ENCODE measurements at places on chromosomes 1 and 21.

DNA sequence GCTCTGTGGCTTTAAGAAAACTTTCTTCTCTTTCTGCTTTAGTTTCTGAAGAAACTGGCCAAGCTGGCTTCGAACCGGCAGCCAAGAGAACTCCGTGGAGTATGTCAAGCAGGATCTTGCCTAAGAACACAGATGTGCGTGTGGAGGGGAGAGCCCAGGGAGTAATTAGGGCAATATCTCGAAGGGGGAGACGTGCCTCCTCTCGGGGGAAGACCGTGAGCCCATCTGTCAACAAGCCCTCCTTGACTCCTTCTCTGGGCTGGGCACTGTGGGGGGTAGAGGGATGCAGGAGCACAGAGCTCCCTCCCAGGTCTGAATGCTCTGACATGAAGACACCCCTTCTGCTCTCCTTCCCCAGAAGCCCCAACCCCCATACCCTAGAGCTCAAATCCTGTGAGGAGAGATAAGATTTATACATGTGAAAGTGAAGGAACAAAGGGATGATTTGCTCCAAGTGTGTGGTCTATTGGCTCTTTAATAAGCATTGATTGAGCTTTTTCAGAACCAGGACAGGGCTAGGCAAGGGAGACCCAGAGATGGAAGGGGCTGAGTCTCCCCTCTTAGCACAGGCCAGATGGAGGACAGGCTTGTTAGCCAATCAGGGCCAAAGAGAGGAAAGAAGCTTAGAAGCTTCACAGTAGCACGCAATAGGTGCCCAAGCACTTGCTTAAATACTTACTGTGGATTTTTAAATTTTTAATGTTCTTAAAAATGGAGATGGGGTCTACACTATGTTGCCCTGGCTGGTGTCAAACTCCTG, 37.5 kb downstream of the EDN2 start:
- DNase-seq, result no peak

DNA sequence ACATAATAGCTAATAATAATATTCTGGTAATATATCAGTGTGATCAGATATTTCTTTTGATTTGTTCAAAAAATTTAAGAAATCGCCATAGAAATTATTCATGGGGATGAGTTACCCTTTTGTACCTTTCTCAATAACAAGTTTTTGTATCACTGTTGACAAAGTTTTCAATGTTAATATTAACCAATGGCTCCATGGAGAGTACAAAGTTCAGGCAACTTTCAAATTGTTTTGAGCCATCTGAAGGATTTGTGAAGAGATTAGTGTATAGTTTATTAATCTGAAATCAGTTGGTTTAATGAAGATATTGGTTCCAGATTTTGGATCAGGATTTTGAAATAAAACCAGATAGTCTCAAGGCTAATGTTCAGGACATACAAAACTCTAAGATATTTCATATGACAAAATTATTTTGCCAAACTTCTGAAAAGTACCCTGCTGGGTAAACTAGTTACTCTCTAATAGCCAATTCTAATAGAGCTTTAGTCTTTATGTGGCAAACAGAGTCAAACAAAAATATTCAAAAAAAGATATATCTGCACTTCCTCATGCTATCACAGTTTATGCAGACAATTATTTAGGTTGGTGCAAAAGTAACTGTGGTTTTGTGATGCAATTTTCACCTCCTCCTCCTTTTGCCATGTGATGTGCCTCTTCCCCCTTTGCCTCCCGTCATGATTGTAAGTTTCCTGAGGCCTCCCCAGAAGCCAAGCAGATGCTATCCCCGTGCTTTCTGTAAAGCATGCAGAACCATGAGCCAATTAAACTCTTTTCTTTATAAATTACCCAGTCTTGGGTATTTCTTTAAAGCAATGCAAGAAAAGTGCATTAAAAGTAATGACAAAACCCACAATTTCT, 1105.0 kb downstream of the PLA2G4A start:
- no peak for DNase-seq

- no peak for DNase-seq
These were observed 30.7 kb upstream of the EDN2 start for GRCh38 chr1:41515131-41515678.

- DNase-seq, result no peak
These were observed 5.5 kb upstream of the PRKAB2 start for GRCh38 chr1:147177611-147178380.

- DNase-seq, result no peak
These were observed 9.3 kb downstream of the SPATA45 start for GRCh38 chr1:212838145-212838544.

DNA sequence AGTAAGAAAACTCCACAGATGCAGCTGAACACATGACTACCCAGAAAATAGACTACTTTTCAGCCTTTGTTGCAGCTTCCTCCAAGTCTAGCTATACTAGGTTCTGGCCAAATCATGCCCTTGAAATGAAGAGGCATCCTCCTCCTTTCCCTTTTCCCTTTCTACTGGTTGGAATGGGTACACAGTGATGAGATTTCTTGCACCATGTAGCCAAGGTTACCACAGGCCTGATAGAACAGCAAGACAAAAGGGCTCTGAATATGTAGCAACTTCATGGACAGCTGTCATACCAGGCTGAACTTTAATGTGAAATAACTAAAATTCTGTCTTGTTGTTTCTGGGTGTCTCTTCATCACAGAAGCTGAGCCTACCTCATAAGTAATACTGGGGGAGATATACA, 146.5 kb downstream of the PDE4B start:
- DNase-seq, result no peak

- no peak for DNase-seq
These were observed 10.2 kb upstream of the SLC19A2 start for GRCh38 chr1:169495916-169496315.

DNA sequence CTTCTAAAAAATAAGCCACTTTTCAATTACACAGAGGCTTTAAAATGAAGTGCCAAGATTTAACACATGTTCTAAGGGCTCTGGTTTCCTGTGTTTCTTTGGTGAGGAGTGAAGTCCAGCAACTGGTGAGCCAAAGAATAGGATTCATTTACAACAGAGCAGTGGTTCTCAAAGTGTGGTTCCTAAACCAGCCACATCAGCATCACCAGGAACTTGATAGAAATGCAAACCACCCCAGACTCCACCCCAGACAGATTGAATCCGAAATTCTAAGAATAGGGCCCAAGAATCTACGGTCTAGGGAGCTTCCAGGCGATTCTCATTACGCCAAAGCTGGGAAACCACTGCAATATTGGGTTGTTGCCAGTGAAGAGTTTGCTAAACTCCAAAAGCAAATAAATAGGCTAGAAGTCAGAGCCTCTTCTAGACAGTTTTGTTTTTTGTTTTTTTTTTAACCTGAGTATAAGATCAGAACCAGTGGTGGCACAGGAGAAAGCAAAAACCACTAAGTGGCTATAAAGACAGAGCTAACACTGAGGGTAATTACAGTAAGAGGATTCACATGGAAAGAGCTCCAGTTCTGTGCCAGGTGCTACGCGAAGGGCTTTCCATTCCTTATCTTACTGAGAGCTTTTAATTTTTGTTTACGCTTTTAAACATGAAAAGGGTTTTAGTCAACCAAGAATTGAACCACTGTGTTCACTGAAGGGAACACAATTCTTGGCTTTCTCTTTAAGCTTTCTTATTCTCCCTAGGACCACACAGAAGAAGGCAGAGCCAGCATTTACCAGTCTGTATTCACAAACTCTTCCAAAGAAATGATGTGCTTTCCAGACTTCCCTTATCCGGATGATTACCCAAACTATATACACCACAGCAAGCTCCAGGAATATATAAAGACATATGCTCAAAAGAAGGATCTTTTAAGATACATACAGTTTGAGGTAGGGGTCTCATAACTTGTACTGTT, 42.4 kb upstream of the FMO2 start:
- DNase-seq, result no peak

GRCh38 chr1:10799726-10800125, 3.3 kb upstream of the CASZ1 start:
- DNase-seq, result no peak

GRCh38 chr1:67294836-67295617, 12.6 kb upstream of the IL12RB2 start:
- no peak for DNase-seq

DNA sequence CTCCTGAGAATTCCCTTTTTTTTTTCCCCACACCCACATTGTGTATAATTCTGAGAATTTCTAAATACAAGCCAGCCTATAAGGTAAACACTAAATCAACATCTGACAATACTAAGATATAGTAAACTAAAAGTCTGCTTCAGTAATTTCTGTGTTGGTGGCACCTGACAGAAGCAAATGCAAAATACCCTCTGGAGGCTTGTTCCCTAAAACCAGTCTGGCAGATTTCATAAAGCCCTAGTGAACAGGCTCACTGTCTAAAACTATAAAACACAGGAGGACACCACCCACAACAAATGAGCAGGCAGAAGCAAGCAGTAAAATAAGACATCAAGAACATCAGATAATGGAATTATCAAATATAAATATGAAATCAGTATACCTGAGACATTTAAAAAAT, 11.5 kb downstream of the TRIM33 start:
- DNase-seq, result no peak

GRCh38 chr21:39316729-39317128, 3.3 kb upstream of the BRWD1 start:
- DNase-seq, result no peak

DNA sequence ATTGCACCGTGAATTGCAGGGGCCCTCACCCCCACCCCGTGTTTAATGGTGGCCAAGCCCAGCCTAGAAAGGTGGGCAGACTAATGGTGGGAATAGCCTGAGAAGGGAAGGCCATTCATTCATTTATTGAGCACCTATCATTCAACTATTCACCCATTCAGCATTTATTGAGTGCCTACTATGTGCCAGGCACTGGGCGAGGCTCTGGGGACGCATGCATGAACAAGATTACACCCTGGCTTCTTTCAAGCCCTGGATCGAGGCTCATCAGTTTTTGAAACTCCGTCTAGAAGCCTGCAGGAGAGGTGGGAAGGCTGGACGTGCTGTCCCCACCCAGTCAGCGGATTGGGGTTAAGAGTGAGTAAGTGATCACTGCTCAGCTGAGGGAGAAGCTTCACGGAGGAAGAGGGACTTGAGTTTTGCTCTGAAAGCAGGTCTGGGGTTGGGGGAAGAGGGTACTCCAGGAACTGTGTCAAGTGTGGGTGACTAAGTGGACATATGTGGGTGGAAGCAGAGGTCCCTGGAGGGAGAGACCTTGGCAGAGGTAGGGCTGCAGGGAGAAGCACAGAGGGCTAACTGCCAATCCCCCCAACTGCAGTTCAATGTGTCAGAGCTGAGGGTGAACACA, 35.6 kb downstream of the MEF2D start:
- no peak for DNase-seq

GRCh38 chr1:228927421-228927820, 192.1 kb downstream of the RHOU start:
- DNase-seq, result no peak

- no peak for DNase-seq
These were observed 64.5 kb upstream of the PRRC2C start for GRCh38 chr1:171420810-171421209.

GRCh38 chr1:73765551-73766233, 432.3 kb downstream of the LRRIQ3 start:
- DNase-seq, result no peak

DNA sequence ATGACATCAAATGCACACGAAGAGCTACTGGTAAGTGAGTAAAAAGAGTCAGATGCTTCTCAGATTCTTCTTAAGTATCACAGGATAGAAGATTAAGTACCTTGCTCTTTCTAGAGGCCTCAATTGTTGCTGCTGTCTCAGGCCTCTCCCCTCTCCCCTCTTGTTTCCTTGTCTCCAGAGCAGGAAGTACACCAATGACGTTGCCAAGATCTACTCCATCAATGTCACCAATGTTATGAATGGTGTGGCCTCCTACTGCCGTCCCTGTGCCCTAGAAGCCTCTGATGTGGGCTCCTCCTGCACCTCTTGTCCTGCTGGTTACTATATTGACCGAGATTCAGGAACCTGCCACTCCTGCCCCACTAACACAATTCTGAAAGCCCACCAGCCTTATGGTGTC, 21.3 kb upstream of the SARS1 start:
- no peak for DNase-seq

- DNase-seq, result no peak
These were observed 3.1 kb upstream of the MMP23B start for GRCh38 chr1:1628754-1629429.

DNA sequence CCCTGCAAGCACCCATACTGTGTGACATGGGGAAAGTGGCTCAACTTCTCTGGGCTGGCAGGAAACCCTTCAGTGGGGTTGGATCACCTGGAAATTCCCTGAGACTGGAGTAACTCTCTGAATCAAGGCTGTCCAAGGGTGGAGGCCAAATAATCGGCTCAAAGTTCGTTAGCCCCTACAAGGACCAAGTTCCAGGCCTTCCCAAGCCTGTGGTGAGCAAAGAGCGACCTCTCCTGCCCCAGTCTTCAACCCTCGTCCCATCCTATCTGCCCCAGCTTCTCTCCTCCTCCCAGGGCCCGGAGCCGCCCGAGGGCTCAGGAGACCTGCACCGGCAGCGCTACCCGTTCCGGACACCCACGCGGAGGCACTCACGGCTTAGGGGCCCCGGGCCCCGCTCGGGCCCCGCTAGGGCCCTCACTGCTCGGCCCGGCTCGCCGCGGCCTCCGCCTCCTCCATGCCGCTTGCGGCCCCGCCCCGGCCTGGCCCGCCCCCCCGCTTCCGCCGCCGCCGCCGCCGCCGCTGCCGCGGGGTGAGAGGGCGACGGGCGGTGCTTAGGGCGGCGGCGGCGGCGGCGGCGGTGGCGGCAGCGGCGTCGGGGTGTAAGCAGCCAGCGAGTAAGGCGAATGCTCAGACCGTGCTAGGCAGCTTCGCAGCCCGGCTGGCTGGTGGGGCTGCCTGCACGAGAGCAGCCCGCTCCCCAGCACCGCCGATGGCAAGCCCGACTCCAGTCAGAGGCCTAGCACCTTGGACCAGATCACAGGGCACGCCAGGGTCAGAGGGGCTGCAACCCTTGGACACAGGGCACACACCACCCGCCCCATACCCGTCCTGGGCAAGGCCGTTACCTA, at the start of gene POMGNT1:
POMGNT1 (minus strand) TSS at position 471 of the 848 bp plus-strand sequence. CDS start 613 bp downstream, outside the sequence.
- peak; percentile 72 for DNase-seq

DNA sequence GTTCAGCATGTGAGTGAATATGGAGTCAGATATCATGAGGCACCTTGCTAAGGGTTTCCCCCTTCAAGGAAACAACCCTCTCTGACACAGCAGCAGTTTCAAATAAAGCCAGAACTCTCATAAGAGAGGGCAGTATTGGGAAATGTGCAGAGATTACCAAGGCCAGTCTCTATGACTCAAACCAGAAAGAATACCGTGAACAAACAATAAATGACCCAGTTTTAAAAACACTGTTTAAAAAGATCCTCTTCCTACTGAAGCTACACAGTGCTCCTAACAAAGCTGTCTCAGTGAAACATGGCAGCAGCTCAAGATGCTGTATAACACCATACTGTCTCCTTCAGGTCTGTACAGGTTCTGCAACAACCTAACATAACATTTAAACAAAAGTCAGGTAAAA, 102.6 kb downstream of the KIAA0319L start:
- DNase-seq, result no peak

GRCh38 chr1:35851132-35851869, 31.7 kb upstream of the AGO1 start:
- DNase-seq, result no peak

- DNase-seq, result no peak
These were observed 4.8 kb downstream of the MYBPH start for GRCh38 chr1:203170625-203171330.

DNA sequence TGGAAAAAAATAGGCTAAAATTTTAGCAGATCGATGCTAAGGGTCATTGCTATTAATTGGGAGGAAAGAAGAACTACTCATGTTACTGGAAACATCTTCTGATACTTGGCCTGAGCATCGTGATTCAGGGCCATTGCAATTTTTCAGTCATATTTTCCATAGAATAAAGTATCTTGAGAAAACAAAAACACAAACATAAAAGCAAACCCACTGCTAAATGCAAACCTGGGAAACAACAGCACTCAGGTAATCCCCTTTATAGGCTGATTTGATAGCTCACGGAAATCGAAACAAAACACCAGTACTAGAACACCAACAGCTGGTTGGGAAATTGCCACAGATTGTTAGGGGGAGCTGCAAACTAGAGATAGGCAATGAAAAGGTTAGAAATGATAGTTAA, 172.9 kb upstream of the ESRRG start:
- no peak for DNase-seq
